Naive thymus-derived CD4-positive, alpha-beta T cell (primary cell): ENCODE measurements at places on chromosomes 5 and 9. TPM values are rescaled to one million over a fixed set of nuclear protein-coding genes. Genes with fewer than 3 reads are reported as not detected.

GRCh38 chr9:37910271-37910670 is 6.3 kb upstream of the SLC25A51 start:
- no peak for DNase-seq

- DNase-seq, result no peak
Measured at GRCh38 chr5:160473681-160474080, 52.0 kb downstream of the PTTG1 start.

DNA sequence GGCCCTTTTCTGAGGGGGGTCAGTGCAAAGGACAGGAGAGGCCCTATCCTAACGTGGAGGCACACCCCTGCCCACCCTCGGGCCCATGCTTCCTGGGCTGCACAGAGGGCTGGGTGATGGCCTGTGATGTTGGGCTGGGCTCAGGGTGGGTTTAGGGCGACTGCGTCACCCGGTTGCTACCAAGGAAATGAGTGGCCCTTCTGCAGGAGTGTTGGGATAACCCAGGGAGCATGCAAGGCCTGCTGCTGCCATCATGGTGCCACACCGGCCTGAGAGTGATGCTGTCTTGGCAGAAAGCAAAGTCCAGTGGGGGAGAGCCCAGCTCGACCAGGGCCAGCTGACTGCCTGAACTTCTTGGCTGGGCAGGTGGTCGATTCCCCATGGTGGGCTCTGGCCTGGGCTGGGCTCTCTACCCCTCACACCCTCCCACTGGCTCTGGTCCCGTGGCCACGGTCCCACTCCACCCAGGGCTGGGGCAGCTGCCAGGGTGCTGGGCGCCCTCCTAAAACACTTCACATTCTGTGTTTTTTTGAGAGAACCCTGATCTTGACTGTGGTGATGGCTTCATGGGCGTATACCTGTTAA is 21.5 kb upstream of the MRNIP start:
- no peak for DNase-seq

- DNase-seq, result no peak
Measured at GRCh38 chr5:38029397-38030065, 189.7 kb upstream of the GDNF start.

Gene CRAT
- 15.6 TPM for total RNA-seq

GRCh38 chr9:128316421-128316820 is 5.8 kb downstream of the TRUB2 start:
- DNase-seq, result no peak

GRCh38 chr5:84260140-84260539 is 124.5 kb downstream of the EDIL3 start:
- no peak for DNase-seq

- no peak for DNase-seq
Measured at GRCh38 chr5:173108914-173109313, 35.4 kb upstream of the BNIP1 start.

DNA sequence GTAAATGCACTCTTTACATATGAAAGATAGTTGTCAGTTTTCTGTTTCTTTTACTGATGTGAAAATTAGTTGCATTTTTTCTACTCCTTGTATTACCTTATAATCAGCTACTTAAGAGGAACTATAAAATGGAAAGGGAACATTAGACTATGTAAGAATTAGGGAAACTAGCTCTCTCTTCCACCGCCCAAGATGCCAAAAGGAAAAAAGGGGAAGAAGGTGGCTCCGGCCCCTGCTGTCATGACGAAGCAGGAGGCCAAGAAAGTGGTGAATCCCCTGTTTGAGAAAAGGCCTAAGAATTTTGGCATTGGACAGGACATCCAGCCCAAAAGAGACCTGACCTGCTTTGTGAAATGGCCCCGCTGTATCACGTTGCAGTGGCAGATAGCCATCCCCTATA is 15.2 kb upstream of the HOMER1 start:
- DNase-seq, result no peak

Gene ZCCHC10
- 18.2 TPM for total RNA-seq

Gene AJM1
- 1.8 TPM for total RNA-seq

DNA sequence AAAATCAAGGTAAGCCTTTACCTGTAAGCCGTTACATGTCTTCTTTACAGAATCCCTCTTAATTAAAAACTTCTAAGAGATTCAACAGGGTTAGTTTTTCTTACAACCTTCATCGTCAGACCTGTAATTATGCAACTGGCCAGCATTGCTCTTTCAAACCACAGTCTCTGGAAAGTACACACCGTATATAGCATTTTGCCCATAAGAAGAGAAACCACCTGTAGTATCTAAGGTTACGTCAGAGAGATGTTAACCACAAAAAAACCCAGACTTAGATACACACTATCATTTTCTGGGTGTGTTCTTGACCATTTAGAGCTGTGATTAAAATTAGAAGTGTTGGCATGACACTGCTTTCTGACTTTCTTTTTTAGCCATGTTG is 140.0 kb downstream of the MUSK start:
- DNase-seq, result no peak

Gene CBY3
- not detected for total RNA-seq

DNA sequence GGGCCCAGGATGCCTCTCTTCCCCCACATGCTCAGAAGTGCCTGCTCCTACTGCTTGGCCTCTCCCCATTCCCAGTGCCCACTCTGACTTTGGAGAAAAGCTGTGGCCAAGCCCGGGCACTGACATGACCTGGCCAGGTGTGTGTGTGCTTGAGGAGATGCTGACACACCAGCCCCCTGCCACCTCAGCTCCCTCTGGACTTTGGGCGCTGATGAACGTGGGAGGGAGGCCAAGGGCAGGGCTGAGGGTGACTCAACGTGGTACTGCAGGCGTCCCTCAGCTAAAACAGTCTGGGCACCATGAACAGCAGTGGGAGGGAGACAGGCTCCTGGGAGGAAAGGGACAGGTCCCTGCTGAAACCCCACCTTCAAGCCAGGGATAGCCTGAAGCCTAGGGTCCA is 3.9 kb downstream of the TRIM36 start:
- no peak for DNase-seq
